ENCODE measurements at places on chromosomes 4 and X.

DNA sequence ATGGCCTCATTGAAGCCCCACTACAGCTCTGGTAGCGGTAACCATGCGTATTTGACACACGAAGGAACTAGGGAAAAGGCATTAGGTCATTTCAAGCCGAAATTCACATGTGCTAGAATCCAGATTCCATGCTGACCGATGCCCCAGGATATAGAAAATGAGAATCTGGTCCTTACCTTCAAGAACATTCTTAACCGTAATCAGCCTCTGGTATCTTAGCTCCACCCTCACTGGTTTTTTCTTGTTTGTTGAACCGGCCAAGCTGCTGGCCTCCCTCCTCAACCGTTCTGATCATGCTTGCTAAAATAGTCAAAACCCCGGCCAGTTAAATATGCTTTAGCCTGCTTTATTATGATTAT, 876 bp downstream of the HPRT1 start:
- no peak for DNase-seq

DNA sequence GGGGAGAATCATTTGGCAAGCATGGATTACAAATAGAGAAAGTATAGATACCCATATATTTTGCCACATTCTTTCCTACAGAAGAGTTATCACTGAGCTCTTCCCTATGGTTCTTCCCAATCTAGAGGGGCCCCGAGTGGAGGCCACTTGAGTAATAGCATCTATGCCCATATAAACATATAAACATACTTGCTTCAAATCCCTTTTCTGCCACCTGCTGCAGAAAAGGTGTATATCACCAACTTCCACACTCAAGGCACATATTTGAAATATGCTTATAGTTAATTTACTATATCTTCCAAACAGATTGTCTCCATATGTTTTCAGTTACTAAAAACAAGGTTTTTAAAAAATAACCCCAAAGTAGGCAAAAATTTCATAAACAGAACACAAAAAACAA, 642.8 kb upstream of the DIPK2B start:
- no peak for DNase-seq

GRCh38 chrX:102154218-102154860, 1.4 kb downstream of the BEX5 start:
- DNase-seq, result no peak

DNA sequence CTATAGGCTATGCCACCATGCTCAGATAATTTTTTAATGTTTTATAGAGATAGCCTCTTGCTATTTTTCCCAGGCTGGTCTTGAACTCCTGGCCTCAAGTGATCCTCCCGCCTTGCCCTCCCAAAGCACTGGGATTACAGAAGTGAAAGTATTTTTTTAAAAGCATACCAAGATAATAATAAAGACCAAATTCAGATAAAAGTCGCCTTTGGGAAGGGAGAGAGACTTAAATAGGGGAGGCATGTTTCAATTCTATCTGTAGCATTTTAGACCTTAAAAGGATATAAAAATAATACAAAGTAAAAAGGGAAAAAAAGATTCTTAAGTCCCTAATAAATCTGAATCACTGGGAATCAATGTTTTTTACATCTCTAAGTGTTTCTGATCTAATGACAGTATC, 108.9 kb downstream of the AFAP1 start:
- no peak for DNase-seq

DNA sequence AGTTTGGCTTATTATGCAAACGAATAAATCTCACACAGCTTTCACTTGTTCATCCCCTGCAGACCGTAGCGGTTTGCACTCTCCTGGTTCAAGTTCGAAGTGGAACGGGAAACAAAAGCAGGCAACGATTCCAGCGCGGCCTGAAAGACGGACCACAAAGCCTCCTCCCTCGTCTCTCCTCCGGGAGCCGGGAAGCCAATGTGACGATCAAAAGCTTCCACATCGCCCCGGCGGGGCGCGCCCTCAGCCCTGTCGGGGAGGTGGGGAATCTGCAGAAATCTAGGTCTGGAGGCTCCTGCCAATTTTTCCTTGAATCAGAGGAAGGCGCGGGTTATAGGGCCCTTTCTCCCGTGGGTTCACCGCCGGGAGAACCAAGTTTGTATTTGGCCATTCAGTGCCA, 16.9 kb upstream of the ZIC3 start:
- no peak for DNase-seq

DNA sequence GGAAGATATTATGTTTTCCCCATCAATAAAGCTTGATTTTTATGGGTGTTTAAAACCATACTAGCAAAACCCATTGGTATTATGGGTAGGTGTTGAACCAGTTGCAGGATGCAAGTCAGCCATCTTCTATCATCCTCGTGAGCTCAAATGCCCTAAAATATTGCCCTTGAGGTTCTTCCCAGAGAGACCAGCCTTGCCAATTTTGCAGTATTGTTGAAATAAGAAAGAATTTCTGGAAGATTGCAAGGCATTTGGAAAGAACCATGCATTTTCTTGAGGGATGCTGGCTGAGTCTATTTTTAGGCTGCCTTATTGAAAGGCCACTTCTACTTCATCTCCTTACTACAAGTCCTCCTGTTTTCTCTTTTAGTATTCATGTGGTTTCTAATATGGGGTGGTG, 60.9 kb upstream of the SOD3 start:
- DNase-seq, result no peak

- DNase-seq, result no peak
Observed at GRCh38 chr4:119313237-119313636, 8.7 kb downstream of the FABP2 start.

- DNase-seq, result peak; percentile 45
Observed at GRCh38 chr4:18075823-18076433, 54.4 kb upstream of the LCORL start.

DNA sequence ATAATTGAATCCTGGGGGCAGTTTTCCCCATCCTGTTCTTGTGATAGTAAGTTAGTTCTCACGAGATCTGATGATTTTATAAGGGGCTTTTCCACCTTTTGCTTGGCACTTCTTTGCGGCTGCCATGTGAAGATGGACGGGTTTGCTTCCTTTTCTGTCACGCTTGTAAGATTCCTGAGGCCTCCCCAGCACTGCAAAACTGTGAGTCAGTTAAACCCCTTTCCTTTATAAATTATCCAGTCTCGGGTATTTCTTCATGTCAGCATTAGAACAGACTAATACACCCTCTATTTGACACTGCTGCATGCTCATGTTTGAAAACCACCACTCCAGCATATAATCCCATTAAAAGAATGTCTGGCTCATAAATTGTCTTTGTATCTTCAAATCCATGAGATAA, 264.4 kb upstream of the ITM2A start:
- DNase-seq, result no peak

- DNase-seq, result no peak
Observed at GRCh38 chrX:149021159-149021558, 483.9 kb downstream of the IDS start.

DNA sequence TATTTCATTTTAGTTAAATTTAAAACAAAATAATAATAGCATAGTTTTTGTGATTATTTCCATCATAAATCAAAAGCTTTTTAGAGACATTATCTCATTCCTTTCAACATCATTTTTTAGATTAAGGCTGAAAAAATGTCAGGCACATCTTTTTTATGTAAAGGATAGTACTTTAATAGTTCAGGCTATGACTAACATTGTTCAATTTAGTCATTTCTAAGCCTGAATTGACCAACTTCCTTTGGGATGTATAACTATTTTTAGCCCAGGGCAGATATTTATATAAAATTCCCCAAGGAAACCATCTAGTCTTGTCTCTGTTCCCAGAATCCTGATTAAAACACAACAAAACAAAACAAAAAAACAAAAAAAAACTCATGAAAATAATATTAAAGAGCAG, 145.6 kb upstream of the PCDH18 start:
- no peak for DNase-seq

DNA sequence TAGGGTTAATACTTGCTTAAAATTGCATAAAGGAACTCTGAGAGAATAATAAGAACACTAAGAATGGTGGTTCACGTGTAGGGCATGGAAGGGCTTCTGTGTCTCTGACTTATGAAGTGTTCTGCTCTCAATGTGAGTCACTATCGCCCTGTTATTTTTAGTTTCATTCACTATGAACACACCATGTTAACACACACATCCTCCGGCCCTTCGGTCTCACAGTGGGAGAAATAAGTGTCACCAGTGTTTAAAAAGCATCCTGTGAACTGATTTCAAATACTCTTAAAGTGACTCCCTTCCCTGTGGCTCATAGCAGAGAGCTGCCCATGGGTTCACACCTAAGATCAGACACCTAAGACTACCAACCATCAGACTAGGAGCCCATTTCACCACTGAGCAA, 33.8 kb upstream of the FGFBP2 start:
- no peak for DNase-seq

- no peak for DNase-seq
Observed at GRCh38 chr4:10366628-10367027, 90.6 kb downstream of the ZNF518B start.

GRCh38 chrX:6159468-6159867, 69.2 kb downstream of the NLGN4X start:
- no peak for DNase-seq

DNA sequence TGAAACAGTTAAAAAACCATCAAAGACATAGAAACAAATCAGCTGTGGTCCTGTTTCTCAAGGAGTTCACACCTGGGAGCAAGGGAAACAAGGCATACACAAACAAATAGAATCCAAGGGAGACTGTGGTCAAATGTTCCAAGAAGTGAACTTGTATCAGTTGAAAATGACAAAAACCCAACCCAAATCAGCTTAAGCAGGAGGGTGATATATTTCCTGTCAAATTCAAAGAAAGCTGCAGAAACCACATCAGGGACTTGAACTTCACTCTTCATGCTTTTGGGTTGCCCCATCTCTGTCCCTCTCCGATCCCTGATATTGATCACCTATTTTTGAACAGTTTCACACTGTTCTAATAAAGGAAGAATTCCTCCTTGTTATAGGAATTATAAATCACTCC, 148.6 kb upstream of the FMR1 start:
- no peak for DNase-seq

DNA sequence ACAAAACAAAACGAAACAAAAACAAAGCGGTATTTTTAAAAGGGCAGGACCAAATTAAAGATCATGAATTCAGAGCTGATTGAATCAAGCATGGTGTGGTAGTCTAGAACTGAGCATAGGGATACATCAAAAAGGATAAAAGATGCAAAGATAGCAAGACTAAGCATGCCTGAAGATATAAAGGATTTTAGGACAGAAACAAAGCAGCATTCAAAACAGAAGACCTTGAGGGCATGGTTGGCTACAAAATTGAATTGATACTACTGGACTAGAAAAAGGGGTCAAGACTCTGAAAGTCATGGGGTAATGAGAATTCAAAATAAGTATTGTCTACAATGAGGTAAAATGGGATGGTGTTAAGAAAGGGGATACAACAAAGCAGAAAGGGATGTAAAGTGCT, 41.6 kb downstream of the RAB33A start:
- DNase-seq, result no peak

DNA sequence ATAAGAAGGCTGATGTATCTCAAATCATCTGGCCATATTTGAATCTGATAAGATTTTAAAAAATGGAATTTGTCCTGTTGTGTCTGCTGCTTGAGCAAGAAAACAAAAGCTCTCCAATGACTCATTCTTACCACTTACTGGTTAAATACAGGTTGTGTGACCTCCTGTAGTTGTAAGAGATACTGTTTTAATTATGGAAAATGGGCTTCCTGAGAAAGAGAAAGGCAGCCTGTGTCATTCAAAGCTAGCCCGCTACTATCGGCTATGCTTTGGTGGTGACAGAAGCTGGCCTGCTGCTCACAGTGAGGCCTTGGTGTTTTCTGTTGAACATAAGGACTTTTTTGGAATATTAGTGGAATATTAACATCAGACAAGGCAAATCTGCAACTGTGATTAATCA, 1722.1 kb upstream of the PCDH10 start:
- no peak for DNase-seq

GRCh38 chr4:2839060-2839459, 4.6 kb upstream of the ADD1 start:
- no peak for DNase-seq

DNA sequence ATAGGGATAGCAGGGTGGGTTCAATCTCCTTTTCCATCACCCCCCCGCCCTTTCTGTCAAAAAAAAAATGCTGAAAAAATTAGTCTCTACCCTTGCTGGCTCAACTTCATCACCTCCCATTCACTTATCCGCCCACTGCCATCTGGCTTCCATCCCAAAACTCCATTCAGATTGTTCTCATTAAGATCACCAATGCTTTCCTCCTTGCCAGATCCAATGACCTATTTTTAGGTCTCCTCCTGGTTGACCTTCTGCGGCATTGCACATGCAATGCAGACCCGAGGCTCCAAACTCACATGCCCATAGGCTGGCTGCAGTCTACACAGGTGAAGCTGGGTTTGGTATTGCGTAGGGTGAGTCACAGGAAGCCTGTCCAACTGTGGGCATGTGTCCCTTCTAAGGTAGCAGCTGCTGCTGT, 21.1 kb upstream of the STIM2 start:
- DNase-seq, result no peak

DNA sequence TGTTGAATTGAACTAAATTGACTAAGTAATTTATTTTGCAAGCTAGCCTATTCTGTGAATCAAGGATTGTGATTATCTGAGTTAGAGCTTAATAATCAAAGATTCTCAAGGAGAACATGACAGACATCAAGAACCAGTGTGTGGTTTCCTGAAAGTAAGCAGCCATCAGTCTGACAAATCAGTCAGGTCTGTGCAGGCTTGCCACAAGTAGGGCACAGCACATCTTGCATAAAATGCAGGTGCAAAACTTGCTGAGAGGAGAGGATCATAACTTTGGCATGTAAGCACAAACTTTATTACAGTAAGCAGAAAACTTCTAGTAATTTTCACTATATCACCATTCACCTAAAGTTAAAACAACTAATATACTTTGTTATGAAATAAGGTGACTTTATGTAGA, 22.5 kb downstream of the FAM241A start:
- DNase-seq, result no peak

GRCh38 chr4:34365946-34366345, 1878.4 kb downstream of the ARAP2 start:
- no peak for DNase-seq

DNA sequence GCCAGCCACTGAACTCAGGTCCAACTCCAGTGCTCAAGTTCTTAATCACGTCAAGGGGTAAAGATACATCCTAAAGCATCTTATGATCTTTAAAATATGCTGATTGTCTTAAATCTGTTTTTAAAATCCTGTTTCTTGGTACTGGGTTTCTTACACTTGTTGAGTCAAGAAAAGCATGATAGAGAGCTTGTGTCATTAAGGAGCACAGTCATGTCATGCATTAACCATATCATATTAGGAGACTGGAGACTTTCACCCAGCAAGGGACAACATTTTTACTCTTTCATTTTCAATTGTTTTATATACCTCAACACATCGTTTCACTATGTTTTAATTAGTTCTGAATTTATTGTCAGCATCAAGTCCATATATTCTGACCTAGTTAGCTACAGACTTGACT, 41.5 kb downstream of the BCLAF3 start:
- no peak for DNase-seq

- no peak for DNase-seq
Observed at GRCh38 chrX:148412006-148412405, 88.4 kb upstream of the AFF2 start.

DNA sequence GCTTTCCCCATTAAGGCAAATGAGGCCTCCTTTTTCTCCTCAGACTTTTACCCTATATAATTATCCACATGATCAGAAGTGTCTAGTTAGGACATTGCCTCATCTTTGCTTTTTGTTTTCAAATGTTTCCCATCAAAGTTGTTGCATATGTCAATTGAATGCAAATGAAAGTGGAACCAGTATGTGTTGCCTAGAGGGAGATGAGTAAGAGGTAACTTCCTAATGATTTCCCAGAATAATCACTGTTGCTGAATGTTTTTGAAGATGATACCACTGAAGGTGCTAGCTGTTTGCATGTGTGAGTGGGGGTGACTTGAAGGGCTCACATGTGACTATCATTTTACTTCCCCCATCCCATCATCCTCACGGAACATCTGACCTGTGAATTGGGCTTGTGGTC, 33.9 kb downstream of the PAK3 start:
- DNase-seq, result no peak

- DNase-seq, result no peak
Observed at GRCh38 chrX:81259714-81260395, 58.0 kb downstream of the SH3BGRL start.
